Activated gamma-delta T cell (primary cell): ENCODE measurements at places on chromosomes 16 and 17.

DNA sequence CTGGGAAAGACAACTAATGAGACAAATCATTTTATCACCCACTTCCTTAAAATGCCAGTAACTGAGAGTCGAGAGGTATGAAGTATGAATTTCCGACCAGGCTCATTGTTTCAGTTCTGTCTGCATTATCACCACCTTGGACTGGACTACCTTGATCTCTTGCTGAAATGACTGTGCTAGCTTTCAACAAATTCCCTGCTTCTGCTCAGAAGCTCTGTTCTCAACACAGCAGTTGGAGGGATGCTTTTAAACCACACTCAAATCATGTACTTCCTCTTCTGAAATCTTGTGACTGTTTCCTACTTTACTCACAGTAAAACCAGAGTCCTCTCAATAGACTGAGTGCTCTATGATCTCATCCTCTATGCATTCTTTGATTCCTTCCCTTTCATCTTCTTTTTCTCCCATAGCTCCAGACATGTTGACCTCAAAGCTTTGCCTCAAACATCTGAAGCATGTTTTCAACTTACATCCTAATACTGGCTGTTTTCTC is 195.8 kb downstream of the KCNJ2 start:
- DNase-seq = no peak

DNA sequence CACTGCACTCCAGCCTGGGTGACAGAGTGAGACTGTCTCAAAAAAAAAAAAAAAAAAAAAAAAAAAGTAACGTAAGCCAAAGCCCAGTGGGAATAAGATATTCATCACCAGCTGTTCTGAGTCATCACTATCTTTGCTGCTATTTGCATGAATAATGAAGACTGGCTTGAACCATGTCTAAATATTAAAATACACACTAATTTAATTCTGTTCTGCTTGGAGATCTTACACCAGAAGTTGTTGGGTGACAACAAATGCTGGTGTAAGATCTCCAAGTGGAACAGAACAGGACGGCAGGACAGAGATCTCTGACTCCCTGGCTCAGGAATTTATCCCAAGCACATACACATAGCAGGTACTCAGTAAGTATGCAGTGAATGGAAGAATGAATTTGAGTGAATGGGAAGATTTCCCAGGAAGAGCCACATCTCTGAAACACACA is 19.6 kb downstream of the DNAH17 start:
- DNase-seq = no peak

- DNase-seq = peak; percentile 81
Measured at GRCh38 chr17:16568541-16569357, at the start of gene ZNF287. Gene ZNF287 (minus strand): TSS chr17:16569204. CDS start chr17:16567731, 1,473 bp downstream.

DNA sequence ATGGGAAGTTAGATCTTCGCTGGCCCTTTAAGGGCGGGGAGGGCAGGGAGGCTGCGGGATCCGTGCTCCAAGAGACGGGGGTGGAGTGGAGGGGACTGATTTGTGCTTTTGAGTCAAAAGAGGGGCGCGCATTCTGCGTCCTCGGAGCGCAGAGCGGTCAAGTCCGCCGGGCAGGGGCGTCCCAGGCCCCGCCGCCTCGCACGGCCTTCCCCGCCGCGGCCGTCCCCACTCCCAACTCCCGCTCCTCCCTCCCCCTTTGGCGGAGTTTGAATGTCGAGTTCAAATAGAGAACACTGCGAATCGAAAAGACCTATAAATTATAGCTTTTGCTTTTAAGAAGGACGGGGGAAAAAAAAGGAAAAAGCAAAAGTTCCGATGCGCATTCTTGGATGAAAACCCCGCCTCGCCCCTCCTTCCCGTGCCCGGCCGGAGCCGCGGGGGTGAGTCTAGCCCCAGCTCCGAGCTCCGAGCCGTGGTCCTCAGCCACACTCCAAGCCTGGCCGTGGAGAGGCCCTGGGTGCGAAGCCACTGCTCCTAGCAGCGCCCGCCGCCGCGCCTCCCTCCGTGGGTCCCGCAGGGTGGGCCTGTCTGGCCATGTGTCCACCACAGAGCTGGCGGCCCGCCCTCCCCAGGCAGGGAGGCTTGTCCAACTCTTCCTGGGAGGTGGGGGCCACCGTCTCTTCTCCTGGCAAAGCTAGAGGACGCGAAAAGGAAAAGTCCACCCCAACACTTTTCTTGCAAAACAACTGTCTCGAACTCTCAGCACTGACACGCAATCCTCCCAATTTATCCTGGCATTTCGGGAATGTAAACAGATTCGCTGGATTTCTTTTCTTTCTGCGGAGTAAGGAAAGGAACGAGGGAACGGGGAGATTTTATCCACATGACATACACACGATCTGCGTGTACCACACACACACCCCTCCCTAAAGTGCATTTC is 3.6 kb downstream of the CBX8 start:
- DNase-seq = no peak

- DNase-seq = no peak
Measured at GRCh38 chr16:20944861-20945574, 44.4 kb downstream of the LYRM1 start.

DNA sequence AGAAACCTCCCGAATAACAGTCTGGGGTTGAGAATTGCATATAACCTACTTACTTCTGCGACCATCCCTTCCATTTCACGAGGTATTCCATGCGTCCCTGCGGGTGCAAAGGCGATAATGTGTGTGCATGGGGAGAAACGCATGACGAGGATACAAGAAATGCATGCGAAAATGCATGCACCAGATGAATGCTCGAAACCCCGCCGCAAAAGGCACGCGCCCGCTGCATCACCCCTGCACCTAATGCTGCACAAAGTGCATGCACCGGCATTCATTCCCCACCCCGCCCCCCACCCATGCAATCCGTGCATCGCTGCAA is 474 bp downstream of the CBX8 start:
- no peak for DNase-seq

DNA sequence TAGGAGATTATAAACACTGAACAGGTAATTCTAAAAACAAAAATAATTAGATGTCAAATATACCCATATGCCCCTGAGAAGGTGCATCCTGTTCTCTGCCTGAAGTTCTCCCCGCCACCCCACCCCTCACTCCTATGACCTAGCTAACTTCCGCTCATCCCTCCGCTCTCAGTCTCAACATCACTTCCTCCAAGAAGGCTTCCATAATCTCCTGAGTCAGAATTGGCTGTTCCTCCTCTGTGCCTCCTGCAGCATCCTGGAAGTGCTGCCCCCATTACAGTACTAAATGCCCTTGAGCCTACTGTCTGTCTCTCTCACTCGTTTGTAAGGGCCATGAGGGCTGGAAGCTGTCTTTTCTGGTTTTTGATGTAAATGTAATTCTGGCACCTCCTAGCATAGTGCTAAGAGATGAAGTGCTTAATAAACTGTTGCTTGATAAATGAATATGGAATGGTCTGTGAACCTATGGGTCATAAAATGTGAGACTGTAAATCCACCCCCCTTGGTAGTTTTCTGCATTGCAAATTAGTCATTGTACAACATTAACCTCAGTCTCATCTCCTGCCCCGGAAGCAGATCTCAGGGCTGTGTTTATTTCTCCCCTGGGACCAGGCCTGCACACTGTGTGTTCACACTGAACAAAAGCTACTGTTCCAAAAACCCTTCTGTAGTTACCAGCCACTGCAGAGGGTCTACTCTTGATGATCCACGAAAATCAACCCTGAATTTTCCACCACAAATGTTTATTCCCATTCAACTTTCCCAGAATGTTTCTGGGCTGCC is 3.9 kb upstream of the MYO1D start:
- DNase-seq = no peak

DNA sequence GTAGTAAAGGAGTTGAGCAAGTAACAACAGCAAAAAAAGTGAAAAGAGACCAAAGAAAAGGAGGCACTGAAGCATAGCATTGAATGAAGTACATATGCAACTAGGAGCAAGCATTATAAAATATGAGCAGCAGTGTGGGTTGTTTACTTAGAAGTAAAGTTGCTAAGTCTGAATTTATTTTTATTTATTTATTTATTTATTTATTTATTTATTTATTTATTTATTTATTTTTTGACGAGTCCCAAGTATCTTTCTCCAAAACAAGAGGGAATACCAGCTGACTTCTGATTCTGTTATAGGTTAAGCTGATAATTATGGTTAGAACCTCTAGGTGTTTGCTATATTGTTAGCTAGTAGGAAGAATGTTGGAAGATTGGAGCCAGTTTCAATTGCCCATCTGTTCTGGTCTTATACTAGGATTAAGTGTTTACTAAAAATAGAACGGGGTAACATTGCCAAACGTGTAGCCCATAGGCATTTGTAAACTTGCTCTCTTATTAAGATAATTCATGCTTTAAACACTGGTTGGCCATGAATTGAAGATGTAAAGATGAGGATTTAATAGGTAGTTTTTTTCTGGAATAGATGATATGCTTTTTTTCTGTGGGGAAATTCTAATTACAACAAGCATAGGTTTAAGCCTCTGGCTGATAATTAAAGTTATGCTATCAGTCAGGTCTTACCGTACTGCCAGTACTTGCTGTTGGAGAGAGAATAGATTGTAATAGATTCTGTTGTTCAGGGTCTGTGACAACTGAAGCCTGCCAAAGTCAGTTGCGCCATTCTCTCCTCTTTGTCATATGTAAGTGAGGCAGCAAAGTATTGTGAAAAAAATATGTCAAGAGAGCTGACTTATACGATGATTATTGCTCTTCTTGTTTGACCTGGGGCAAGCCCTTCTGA is 66.7 kb downstream of the PPM1E start:
- no peak for DNase-seq

GRCh38 chr16:88023786-88024185 is 72.6 kb downstream of the BANP start:
- DNase-seq = no peak

GRCh38 chr16:60792437-60792836 is 1243.8 kb downstream of the CDH8 start:
- DNase-seq = no peak
